Smooth muscle cell of bladder (primary cell): ENCODE measurements at places on chromosomes 7 and 10. TPM values are rescaled to one million over a fixed set of nuclear protein-coding genes. Genes with fewer than 3 reads are reported as not detected.

Gene PPP1R17
- not detected in 2 replicates for total RNA-seq

Gene SKIDA1
- total RNA-seq: 0.28 TPM in 2 replicates

Gene OR2A42
- total RNA-seq: under 0.01 TPM in 1 of 2 replicates, not detected in the other

Gene HOXA9
- total RNA-seq: 5.8 and 7.9 TPM in 2 replicates

Gene KCNIP2
- 0.28 and 1.8 TPM in 2 replicates for total RNA-seq

Gene COMMD3
- 57.8 and 59.4 TPM in 2 replicates for total RNA-seq

Gene CRYGN
- 0.14 and 0.74 TPM in 2 replicates for total RNA-seq

Gene CDK6
- total RNA-seq: 16.4 and 18.1 TPM in 2 replicates

Gene HUS1
- 10.7 and 14.7 TPM in 2 replicates for total RNA-seq

Gene HOXA10
- 6.5 and 11.8 TPM in 2 replicates for total RNA-seq

Gene PTF1A
- total RNA-seq: not detected in 2 replicates

Gene KIN
- total RNA-seq: 6.0 and 7.0 TPM in 2 replicates

Gene CYP2C8
- under 0.01 TPM in 1 of 2 replicates, not detected in the other for total RNA-seq

Gene LRRC18
- not detected in 2 replicates for total RNA-seq

Gene CALML3
- under 0.01 TPM in 1 of 2 replicates, not detected in the other for total RNA-seq

Gene FAM221A
- 0.65 and 1.7 TPM in 2 replicates for total RNA-seq

Gene EPDR1
- 42.5 and 112 TPM in 2 replicates for total RNA-seq

Gene SPDYE11
- total RNA-seq: not detected in 2 replicates

Gene SMC3
- total RNA-seq: 18.3 and 19.1 TPM in 2 replicates

Gene NFE2L3
- 3.1 and 4.7 TPM in 2 replicates for total RNA-seq

Gene AOAH
- total RNA-seq: not detected in 2 replicates

Gene ASB10
- not detected in 2 replicates for total RNA-seq

Gene ATOH7
- total RNA-seq: 0.09 TPM in 1 of 2 replicates, not detected in the other

Gene PTPRE
- 1.2 and 1.6 TPM in 2 replicates for total RNA-seq

Gene CTAGE8
- 0.28 TPM in 1 of 2 replicates, not detected in the other for total RNA-seq

Gene DNA2
- total RNA-seq: 3.4 and 4.3 TPM in 2 replicates

Gene SFTPA2
- not detected in 2 replicates for total RNA-seq

Gene DNMBP
- 11.8 and 14.7 TPM in 2 replicates for total RNA-seq

Gene MYO1G
- under 0.01 and 0.09 TPM in 2 replicates for total RNA-seq

Gene SGCE
- total RNA-seq: 75.8 and 84.4 TPM in 2 replicates

Gene CYP2E1
- total RNA-seq: 0.28 and 0.37 TPM in 2 replicates

Gene NEBL
- under 0.01 and 0.09 TPM in 2 replicates for total RNA-seq

Gene NMT2
- 32.3 and 44.6 TPM in 2 replicates for total RNA-seq

Gene PPA1
- 191 and 270 TPM in 2 replicates for total RNA-seq

Gene ZP3
- 2.1 and 3.5 TPM in 2 replicates for total RNA-seq

Gene CTBP2
- total RNA-seq: 48.5 and 59.6 TPM in 2 replicates

Gene ZNF727
- 0.28 TPM in 2 replicates for total RNA-seq

Gene PALS2
- total RNA-seq: 24.9 and 49.8 TPM in 2 replicates
